ENCODE measurements at places on chromosomes 2 and 18. TPM values are rescaled to one million over a fixed set of nuclear protein-coding genes. Genes with fewer than 3 reads are reported as not detected.

The CRACDL gene
- total RNA-seq: not detected

The FOXD4L1 gene
- total RNA-seq: 0.12 TPM

The LAPTM4A gene
- total RNA-seq: 159 TPM

The GRHL1 gene
- total RNA-seq: 0.37 TPM

The SERPINB12 gene
- total RNA-seq: not detected

The DNPEP gene
- total RNA-seq: 85.0 TPM

The MARCHF4 gene
- 3.1 TPM for total RNA-seq

Measured in uterine smooth muscle cell (primary cell).